ENCODE measurements at places on chromosomes 2 and 18.

DNA sequence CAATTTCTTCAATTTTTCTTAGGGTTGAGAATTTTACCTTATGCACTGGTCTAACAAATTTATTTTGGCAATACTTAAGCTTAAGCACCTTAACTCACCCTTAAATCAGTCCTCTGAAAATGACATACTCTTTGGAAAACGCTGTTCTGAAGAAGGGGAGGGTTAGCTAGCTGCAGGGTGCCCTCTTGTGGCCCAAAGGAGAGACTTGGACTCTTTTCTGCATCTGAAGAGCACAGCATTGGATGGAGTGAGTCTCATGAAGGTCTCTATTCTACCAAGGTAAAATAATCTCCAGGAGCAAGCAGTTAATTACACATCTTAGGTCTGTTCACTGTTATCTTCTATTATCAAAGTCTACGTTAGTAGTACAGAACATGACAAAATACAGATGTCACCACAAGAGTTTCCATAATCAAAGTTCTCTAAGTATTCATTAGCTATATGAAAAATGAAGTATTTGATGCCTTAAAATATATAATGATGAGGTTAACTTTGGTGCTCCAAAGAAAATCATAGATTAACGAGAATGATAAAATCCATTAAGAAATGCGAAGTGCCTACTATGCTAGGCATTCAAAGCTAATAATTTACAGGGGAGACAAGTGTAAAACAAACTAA is 24.4 kb downstream of the PUM2 start:
- DNase-seq, result no peak

DNA sequence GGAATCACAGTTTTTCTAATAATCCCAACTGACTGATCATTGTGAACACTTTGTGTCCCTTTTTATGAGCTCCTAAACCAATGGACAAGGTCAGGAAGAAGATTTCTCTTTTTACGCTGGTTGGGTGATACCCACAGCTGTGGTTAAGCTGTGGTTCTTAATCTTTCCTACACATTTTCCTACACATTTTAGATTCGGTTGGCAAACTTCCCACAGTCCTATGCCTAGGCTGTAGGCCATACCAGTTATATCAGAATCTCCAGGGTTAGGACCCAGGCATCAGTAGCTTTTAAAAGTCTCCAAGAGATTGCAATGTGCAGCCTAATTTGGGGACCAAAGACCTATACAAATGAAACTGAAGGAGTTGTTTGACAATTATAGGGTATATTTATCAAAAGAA is 203.0 kb downstream of the SP3 start:
- DNase-seq, result no peak

DNA sequence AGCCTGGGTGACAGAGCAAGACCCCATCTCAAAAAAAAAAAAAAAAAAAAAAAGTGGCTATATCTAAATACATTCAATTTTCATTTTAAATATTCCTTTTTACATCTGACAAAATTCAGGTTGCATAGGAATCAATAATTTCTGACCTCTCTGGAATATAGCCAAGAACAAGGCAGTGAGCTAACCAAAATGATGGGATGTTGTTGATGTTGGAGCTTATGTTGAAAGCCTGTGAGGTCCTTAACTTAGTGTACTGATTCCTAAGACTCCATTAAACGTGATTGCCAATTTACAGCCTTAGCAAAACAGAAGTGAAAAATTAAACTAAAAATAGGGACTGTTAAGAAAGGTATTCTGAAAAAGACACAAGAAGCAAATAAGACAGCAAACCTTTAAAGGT is 109.6 kb downstream of the MEP1B start:
- DNase-seq, result no peak

DNA sequence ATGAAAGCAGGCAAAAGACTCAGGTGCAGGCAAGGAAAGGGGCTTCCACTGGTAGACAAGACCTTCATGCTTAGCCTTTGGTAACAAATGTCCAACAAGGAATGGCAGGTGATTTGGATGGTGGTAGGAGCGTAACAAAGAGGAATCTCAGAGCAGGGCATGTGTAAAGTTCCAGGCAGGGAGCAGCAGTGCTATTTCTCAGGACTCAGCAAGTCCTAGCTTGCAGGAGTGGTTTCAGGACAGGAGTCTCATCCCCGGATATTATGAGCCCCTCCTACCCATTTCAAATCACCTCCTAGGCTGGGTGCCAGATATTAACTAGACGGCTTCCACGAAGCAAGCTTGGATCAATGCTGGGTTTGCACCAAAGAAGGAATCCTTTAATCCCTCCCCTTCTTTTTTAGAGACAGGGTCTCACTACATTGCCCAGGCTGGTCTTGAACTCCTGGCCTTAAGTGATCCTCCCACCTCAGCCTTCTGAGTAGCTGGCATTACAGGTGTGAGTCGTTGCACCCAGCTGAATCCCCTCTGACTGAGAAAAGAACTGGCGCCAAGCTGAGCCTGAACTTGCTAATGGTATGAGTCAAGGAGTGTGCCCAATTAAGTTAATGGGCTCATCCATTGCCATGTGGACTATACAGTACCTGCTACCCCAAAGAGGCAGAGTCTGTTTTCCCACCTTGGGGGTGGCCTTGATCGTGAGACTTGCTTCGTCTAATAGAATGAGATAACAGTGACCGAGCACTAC is 190.3 kb downstream of the ARL4C start:
- no peak for DNase-seq

DNA sequence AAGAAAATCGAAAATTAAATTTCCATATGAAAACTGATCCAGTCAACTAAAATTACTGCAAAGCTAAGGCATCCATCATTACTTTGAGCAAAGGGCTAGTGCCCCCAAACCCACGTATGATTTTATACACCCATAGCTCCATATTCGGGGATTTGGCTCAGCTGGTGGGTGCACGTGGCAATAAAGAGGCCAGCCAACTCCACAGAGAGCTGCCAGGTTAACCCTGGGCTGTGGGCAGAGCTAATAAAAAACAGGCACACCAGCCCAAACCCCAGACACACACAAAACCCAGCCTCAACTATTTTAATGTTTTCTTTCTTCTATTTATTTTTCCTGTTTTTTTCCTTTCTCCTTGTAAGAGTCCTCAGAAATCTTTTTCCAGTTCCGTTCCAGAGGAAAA is 151.3 kb upstream of the SOX11 start:
- DNase-seq, result no peak

DNA sequence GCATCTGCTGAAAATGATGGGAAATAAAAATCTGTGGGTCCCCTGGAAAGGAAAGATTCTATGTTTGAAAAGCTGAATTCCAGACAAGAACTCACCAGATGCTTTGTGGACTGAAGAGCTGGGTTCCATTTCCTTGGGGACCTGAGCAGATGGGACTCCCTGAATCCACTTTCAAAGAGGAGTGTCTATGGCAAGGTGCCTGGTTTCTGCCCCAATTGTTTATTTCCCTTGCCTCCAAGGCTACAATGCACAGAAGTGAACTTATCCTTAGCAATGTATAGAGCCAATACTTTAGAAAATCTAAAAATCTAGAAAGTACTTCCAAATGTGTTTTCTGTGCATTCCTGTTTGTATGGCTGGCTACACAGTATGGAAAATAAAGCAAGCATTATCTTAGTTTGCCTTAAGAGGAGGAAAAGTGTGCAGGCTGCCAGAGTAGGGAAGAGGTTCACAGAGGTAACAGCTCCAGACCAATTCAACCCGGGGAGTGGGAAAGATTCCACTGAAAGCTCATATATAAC is 420.5 kb downstream of the NRXN1 start:
- no peak for DNase-seq

DNA sequence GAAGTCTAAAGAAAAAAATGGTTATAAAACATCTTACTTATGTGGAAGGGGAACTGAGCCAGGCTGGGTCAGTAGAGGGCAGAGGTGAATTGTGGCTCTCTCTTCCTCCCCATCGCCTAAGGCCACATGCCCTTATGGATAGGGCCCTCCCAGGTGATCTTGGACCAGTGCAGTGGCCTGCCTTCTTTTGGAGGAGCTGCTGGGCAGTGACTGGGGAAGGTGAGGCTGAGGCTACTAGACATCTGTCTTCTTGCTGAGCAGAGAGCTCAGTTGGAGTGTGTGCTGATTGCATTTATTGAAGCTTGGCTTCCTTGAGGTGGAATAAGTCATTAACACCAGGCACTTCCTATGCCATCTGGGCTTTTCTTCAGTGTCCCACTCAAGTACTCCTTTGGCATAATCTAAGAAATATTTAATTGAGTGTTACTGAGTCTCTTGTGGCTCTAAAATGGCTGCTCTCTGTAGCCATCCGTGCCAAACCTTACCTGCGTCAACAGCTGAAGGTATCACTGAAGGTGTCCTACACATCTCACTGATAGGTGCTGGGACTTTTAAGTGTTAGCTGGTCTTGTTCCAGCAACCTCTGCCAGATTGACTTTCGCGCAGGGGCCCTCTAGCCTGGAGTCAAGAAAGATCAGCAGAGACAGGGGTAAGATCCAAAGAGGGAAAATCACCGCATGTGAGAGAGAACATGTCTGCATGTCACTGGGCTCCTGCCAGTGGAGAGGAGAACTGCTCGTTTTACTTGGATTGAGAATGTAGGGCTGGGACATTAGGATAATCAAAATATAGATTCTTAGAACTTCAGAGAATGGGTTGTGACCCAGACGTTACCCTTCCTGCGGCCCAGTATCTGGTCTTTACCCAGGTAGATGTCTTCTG is 256.1 kb downstream of the LTBP1 start:
- no peak for DNase-seq

GRCh38 chr2:196500686-196501431 is 138.7 kb upstream of the CCDC150 start:
- DNase-seq, result no peak

GRCh38 chr2:122795763-122796162 is 1040.3 kb downstream of the TSN start:
- DNase-seq, result no peak

- DNase-seq, result no peak
Measured at GRCh38 chr2:174606336-174606735, 8.7 kb upstream of the WIPF1 start.

GRCh38 chr2:104332731-104333130 is 521.2 kb upstream of the POU3F3 start:
- DNase-seq, result no peak

- no peak for DNase-seq
Measured at GRCh38 chr18:24002479-24002878, 12.1 kb upstream of the TTC39C start.

- no peak for DNase-seq
Measured at GRCh38 chr2:233989221-233989858, 61.2 kb upstream of the SPP2 start.

GRCh38 chr2:29309090-29310029 is 194.1 kb downstream of the CLIP4 start:
- no peak for DNase-seq

- no peak for DNase-seq
Measured at GRCh38 chr2:161381546-161381945, 34.6 kb upstream of the TBR1 start.

DNA sequence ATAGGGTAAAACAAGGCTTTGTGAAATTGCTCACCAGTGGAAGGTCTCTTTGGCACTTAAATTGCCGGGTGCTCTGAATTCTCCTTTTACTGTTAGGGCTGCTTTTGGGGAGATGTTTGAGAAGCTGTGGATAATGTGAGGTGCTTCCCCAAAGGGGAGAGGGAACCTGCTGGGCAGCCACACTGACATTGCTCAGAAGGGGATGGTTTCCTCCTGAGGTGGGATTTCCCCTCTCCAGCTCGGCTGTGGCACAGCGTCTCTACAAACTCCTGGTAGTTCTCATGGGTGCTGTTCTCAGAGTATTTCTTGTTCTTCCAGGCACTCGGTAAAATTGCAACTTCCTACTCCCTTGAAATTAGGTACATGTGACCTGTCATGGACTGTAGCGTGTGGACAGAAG is 124.2 kb downstream of the LPIN1 start:
- DNase-seq, result no peak

DNA sequence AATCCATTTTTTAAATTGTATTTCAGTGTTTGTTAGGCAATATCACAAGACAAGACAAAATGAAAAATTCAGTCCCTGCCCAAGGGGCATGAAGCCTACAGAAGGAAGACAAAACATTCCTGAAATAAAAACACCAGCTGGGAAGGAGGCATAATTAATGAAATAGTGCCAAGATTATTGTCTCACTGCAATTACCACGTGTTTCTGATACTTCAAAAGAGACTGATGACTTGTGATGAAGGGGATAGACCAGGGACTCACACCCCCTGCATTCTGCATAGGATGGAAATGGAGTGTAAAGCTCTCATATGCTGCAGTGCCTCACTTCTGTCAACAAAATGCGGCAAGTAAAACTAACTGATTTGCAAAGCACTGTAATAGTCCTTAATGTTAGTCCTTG is 178.1 kb downstream of the BARD1 start:
- DNase-seq, result no peak

DNA sequence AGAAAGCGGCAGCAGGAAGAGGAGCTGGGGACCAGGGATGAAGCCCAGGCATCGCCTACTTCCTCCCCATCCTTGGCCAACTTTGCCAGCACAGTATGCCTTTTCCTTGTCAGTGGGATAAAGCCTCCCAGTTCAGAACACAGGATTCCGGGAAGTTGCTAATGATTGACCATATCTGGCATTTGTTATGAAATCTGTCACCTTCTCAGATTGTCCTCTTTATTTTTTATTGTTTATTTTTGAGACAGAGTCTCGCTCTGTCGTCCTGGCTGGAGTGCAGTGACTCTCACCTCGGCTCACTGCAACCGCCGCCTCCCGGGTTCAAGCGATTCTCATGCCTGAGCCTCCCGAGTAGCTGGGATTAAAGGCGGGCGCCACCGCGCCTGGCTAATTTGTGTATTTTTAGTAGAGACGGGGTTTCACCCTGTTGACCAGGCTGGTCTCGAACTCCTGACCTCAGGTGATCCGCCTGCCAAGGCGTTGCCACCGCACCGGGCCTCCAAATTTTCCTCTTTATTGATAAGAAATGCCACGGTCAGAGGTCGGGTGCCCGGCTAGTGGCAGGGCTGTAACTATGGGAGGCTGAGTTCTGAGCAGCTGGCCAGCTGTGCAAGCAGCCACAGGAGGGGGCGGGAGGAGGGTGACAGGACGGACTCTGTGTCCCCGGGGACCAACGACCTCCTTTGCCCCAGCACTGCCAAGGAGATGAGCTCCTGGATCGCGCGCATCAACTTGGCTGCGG is 24.4 kb downstream of the PSD4 start:
- no peak for DNase-seq

GRCh38 chr2:46771309-46771708 is 144.3 kb downstream of the MCFD2 start:
- no peak for DNase-seq

GRCh38 chr18:74739926-74740325 is 142.3 kb downstream of the ZNF407 start:
- DNase-seq, result no peak

- no peak for DNase-seq
Measured at GRCh38 chr2:181684454-181685149, 4.3 kb upstream of the NEUROD1 start.

GRCh38 chr18:66971960-66972359 is 368.1 kb upstream of the CDH19 start:
- no peak for DNase-seq

DNA sequence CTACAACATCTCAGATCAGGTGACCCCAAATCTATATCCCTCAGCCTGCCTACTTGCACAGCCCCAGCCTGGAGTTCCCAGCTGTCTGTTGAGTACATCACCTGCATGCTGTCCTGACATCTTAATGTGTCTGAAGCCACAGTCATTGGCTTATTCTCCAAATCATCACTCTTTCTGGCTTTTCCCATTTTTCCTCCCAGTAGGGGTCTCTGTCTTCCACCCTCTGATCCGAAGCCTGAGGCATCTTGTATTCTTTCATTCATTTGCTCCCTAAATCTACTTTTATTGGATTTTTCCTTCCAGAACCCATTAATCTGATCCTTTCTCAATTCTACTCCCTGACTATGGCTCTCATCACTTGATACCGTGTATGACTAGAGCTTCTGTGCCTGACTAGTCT is 332.9 kb upstream of the DCC start:
- DNase-seq, result no peak

All from Right ventricle myocardium superior (tissue), 1 donor.